Effector CD4-positive, alpha-beta T cell (primary cell): ENCODE measurements at places on chromosomes 6 and 20.
A peak's percentile ranks its signal among the peaks of the same experiment; 100 is the strongest.

DNA sequence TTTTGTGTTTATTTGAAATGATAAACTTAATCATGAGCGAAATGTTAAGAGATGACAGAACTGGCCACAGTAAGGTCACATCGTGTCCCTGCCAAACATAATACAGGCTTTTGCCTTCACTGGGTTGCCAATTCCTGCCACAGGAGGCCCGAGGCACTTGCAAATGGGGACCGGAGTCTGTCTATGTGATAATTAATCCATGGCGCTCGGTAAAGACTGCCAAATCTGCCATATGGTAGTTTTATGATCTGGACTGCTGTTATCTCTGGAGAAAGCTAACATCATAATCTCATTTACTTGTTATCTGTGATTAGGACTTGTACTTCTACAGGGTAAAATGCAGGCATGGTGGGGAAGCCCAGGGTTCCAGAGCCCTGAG is 170.5 kb upstream of the TSHZ2 start:
- no peak for DNase-seq

DNA sequence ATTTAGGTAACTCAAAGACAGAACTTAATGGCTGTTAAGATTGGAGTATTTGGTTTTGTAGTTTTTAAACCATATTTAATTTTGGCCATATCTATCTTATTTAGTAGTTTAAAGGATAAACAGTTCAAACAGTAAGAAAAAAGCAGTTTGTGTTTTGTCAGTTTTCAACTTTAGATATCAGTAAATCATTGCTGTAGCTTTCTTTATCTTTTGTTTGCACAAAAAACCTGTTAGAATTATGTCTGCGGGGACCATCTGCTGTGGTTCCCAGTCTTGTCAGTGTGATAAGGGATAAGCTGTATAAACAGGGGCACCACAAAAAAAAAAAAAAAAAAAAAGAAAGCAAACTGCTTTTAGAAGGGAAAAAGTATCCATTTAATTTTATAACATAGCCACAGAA is 40.9 kb downstream of the CDKAL1 start:
- DNase-seq, result no peak

DNA sequence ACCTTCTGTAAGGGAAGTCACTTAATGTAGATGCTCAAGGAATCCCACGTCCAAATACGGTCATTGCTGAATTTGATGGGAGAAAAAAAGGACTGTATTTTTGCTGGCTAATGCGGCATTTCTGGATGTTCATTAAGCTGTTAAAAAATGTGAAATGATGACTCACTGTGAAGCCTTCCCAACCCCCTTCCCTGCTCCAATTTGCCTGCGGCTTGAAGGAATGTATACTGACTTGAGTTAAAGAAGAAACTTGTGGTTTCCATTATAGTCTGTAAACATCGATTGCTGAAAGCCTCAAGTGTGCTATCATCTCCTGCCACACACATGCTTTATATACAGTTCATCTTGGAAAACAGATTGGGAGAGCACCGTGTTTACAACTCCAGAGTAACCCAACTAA is 249.1 kb upstream of the JAG1 start:
- DNase-seq, result no peak

DNA sequence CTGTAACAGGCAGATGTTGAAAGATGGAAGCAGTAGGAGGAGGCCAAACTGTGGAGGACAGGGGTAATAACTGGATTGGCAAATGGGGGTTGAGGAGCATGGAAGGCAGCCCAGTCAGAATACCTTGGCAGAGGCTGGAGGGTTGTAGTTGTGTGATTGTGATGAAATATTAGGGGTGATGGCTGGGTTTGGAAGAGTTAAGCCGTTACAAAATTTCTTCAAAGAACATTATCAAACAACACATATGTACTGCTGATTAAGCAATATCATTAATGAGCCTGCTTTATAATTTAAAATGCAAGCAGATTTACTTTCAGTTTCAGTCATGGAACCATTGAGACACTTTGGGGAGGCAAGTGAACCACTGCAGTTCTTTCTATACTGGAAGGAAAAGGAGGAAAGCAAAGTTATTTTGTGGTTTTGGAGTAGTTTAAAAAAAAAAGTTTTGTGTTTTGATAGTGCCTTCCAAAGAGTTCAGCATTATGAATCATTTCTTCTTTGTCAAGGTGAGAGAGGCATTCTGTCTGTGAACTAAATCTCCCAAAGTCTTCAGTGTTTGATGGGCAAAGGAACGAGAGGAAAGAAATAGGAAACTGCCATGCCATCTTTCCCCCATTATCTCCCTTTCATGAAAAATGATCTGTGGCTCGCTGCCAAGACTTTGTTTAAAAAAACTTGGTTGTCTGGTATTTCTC is 20.7 kb downstream of the FOXO3 start:
- no peak for DNase-seq

DNA sequence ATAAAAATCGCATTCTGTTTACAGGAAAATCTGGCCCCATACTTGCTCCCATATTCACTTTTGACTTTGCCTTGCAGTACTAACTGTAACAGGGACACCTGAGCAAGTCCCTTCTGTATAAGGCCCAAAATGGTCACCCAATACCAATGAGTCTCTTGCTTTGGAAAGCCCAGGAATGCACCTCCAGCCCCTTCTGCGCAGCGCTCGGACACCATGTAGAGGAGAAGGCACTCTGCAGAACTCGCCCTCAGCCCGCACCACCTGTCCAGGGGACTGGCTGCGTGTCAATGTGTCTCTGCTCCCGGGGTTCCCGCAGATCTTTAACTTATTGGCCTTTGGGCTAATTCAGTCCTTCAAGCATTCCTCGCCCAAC is 746 bp upstream of the PRND start:
- no peak for DNase-seq

GRCh38 chr6:121112356-121112755 is 221.9 kb downstream of the TBC1D32 start:
- DNase-seq, result no peak

DNA sequence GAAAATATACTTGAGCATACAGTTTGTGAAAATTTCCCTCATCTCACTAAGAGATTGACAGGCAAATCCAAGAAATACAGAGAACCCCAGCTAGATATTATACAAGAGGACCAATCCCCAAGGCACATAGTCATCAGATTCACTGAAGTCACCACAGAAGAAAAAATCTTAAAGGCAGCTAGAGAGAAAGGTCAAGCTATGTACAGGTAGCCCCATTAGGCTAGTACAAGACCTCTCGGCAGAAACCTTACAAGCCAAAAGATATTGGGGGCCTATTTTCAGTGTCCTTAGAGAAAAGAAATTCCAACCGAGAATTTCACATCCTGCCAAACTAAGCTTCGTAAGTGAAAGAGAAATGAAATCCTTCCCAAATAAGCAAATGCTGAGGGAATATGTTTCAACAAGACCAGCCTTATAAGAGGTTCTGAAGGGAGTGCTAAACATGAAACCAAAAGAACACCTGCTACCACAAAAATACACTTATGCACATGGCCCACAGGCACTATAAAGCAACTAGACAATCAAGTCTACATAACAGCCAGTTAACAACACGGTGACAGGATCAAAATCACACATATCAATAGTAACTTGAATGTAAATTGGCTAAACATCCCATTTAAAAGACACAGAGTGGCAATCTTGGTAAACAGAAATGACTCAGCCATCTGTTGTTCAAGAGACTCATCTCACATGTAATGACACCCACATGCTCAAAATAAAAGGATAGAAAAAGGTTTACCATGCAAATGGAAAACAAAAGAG is 96.3 kb downstream of the FHL5 start:
- DNase-seq, result no peak

- DNase-seq, result no peak
Observed at GRCh38 chr6:157024745-157025144, 247.6 kb downstream of the ARID1B start.

GRCh38 chr6:97203343-97203742 is 79.7 kb downstream of the MMS22L start:
- no peak for DNase-seq

GRCh38 chr6:17484201-17484849 is 90.9 kb downstream of the CAP2 start:
- no peak for DNase-seq

DNA sequence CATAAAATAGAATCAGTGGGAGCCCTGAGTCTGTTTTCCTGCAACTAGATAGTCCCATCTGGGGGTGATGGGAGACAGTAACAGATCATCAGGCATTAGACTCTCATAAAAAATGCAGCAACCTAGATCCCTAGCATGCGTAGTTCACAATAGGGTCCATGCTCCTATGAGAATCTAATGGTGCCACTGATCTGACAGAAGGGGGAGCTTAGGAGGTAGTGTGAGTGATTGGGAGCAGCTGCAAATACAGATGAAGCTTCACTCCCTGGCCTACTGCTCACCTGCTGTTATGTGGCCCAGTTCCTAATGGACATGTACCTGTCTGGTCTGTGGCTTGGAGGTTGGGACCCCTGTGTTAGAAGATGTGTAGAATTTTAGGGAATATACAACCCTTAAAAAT is 904.5 kb upstream of the EPHA7 start:
- DNase-seq, result no peak

DNA sequence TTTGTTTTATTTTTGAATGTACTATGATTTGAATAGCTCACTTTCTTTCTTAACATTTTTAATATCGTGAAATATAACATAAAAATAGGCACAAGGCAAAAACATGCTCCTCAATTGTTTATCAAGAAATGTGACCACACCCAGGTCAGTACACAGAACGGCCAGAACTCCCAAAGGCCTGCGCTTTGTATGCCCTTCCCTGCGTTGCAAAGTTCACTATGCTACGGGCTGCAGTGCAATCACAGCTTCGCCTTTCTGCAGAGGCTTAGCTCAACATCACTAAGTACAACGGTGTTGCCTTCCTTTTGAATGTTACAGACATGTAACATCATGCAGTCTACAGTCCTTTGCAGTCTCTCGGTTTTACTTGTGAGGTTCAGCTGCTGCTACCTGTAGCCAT is 333.4 kb downstream of the THBS2 start:
- no peak for DNase-seq

GRCh38 chr20:1652960-1653359 is 4.6 kb downstream of the SIRPG start:
- no peak for DNase-seq

DNA sequence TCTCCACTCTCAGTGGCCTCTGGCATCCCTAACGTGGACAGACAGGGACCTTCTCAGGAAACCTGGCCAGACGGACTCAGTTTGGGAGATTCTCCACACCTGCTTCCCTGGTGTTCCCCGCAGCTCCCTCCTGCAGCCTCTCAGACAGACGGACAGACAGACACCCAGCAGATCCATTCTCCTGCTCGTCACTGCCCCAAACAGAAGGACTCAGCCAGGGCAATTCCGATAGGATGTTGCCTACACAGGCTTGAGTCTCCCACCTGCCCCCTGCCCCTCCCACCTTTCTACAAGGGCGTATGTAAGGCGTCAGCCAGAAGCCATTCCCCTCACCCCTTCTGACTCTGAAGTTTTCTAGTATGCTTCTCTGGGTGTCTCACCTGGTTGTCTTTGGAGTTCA is 428 bp downstream of the CCM2L start:
- DNase-seq, result no peak

DNA sequence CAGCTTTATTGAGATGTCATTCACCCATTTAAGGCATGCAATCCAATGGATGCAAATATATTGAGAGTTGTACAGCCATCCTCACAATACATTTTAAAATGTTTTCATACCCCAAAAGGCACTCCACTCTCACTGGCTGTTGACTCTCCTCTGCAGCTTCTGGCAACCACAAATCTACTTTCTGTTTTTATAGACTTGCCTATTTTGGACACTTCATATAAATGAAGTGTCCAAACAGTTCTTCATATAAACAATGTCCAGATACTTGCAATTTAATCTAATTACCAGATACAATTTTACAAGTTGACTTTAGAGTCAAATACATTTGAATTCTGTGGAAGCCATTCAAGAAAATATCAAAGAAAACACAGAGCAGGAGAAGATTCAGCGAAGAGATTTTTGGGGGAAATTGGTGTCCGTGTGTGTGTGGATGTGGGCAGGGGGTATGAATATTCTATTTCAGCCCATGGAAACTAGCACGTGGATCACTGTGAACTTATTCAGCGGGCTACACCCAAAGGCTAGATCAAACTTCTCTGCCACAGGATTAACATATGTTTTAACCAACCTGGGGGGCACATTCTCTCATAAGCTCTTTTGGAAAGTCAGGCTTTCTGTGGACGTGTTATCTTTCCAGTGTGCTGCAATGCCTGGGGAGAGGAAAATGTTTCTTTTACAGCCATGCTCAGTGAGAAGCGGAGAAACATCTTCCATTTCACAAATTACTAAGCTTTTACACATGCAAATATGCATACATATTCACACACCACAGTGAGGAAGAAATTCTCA is 73.9 kb downstream of the PLG start:
- DNase-seq, result no peak

DNA sequence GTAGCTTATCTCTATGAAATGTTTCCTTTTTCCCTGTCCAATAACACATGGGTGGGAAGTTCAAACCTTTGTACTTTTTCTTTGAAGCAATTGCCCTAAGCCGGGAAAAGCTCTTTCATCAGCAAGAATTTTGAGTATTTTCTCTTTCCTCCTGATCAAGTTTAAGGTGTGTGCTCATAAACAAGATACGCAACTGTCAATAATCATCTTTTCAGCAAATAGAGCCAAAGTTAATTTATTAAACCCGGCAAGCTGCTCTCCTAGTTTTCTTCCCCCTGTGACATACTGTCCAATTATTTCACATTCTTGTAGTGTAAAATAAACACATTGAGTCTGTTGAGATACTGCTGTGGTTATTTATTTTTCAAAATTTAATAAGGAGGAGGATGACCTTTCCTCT is 194.4 kb downstream of the EDN1 start:
- DNase-seq, result no peak

GRCh38 chr20:32988008-32988407 is 16.2 kb downstream of the SUN5 start:
- DNase-seq, result no peak

DNA sequence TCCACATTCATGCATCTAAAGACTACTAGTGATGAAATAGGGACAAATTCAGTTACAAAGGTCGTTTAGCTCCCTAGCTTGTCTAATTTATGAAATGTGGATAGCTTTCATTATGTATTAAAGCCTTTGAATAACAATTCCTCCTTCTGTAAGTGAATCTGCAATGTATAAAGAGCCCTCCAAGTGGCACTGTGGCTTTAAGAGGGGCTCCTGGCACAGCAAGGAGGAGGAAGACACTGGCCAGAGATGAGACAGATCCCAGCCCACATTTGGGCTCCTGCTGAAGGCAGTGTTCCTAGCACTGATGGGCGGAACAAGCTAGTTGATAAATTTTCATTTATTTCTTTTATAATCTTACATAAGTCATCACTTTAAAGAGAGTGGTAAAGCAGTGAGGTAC is 17.6 kb upstream of the FUCA2 start:
- DNase-seq, result no peak

- DNase-seq, result no peak
Observed at GRCh38 chr6:45075246-45075645, 252.9 kb upstream of the RUNX2 start.

GRCh38 chr20:33667676-33668465 is 1.1 kb downstream of the ACTL10 start:
- peak; percentile 68 for DNase-seq
